CD4-positive, alpha-beta T cell treated with Interleukin-17A for 1 hour (primary cell): ENCODE measurements at places on chromosomes 13 and 19.
A peak's percentile ranks its signal among the peaks of the same experiment; 100 is the strongest.

GRCh38 chr19:35848919-35849505 lies 3.3 kb downstream of the NPHS1 start:
- no peak for DNase-seq

DNA sequence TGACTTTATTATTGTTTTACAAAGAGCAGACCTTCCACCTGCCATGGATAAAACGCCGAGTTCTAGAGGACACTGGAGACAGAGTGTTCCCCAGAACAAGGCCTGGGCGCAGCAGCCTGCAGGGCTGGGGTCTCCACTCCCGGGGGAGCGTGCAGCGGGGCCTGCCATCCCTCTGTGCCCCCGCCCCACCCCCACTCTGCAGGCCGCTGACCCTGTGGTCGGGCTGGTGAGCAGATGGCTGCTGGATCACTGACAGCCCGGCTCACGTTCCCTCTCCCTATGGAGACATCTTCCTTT lies 8.6 kb upstream of the PTBP1 start:
- DNase-seq = no peak

GRCh38 chr13:108947551-108948030 lies 318.2 kb downstream of the MYO16 start:
- DNase-seq = no peak

- DNase-seq = peak; percentile 58
Measured at GRCh38 chr13:20489185-20489820, 36.4 kb downstream of the CRYL1 start.

DNA sequence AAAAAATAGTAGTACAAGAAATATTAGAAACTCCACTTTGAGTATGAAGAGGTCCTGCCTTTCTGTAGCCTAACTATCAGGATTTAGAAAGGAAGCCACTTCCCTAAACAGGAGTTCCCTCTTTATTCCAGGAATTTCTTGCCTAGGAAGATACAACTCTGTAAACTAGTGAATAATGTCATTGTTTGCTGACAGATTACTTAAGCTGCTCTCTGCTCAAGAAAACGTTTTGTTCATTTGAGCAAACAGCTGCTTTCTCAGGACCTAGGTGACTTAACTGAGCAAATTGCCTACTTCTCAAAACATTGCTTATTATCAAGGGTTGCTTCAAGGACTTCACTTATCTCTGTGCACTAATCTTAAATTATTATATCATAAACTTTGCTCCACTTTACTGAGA lies 1419.4 kb upstream of the SLC10A2 start:
- no peak for DNase-seq

GRCh38 chr19:27805848-27806247 lies 1407.1 kb downstream of the UQCRFS1 start:
- no peak for DNase-seq

DNA sequence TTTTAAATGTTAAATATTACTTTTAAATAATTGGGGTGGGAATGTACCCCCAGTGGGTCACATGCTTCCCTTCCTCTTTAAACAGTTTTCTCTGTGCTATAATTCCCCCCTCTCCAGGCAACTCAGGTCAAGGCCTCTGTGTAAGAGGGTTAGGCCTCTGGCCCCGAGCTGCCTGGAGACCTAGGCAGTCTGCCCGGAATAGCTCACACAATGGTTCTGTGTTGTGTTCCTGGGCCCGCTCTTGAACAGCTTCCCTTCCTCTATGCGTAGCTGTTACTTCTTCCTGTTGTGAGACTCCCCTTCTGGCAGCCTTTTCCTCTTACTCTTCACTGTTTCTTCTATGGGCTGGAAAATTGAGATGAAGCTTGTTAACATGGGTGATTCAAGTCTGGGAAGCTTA lies 14.8 kb upstream of the ZNF492 start:
- no peak for DNase-seq

DNA sequence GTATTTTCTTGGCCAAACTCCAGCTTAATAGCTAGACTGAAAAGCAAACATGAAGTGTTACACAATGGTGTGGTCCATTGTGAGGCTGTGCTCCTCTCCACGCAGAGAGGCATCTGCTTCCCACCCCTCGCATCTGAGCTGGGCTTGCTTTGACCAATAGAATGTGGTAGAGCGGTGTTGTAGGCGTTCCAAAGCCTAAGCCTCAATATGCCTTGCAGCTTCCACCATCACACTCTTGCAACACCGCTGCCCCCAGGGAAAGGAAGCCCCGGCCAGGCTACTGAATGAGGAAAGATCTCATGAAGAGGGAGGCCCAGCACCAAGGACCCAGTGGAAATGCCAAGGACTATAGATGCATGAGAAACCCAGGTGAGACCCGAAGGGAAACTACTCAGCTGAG lies 9.4 kb downstream of the FLT1 start:
- DNase-seq = no peak

- DNase-seq = peak; percentile 25
Measured at GRCh38 chr13:39451860-39452301, 151.1 kb downstream of the LHFPL6 start.
